ENCODE measurements at places on chromosomes 1 and 21.

DNA sequence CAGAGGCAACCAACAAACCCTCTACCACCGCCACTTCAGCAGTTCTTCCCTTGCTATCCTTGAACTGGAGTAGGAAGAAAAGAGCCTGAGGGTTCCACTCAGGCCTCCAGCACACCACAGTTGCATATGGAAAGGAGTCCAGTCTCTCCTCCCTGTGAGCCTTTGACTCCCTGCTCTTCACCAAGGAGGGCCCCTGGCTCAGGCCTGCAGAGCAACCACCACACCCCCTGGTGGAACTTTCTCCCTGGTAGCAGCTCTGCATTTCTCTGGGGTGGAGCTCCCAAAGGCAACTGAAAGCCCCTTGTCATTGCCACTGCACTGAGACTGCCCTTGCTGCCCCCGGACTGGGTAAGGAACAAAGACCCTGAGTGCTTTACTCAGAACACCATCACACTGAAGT is 1021.5 kb upstream of the ADGRL2 start:
- no peak for DNase-seq

DNA sequence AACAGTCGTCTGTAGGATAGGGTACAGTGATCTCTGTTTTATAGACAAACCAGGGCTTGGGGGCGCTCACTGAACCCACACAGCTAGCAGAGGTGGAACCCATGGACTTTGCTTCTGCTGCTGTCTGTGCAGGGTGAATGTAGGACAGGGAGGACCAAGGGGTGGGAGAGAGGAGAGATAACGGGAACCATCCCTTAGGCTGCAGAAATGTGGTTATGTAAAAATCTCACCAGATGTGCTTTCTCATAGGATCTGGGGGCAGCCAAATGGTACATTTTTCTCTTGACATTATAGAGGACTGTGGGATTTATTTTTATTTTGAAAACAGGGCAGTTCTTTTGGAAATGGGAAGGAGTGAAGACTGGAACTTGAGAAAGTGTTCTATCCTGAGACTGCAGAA is 8.7 kb downstream of the NFASC start:
- DNase-seq: no peak

GRCh38 chr1:7847599-7847998 is 5.3 kb downstream of the UTS2 start:
- DNase-seq: no peak

GRCh38 chr1:221371705-221372104 is 370.2 kb downstream of the DUSP10 start:
- DNase-seq: no peak

DNA sequence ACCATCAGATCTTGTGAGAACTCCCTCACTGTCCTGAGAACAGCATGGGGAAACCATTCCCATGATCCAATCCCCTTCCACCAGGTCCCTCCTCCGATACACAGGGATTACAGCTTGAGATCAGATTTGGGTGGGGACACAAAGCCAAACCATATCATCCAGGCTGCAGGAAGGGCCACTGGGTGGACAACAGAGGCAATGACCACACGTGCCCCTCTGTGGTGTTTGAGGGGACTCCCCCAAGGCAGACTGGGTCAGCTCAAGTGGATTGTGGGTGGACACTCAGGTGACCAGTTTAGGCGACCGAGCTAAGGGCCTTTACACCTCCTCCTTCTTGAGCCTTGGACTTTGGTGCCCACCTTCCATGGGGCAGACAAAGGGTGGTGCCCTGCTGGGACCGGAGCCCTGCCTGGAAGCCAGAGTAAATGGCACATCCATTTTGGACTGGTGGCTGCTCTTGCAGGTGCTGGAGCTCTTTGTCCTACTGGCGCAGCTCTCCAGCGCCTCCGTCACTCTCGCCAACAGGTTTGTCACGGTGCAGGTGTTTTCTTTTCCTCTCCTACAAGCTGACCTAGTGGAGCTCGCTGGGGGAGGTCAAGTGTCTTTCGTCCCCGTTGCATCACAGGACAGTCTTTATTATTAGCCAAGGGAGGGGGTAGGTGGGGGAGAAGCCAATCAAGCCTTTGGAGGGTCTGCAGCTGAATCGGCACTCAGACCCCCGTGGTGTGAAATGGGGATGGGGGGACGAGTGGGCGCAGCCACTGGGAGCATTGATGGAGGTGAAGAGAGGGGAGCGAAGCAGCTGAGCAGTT is 37.6 kb downstream of the CRYAA start:
- DNase-seq: no peak
